ENCODE measurements at places on chromosomes 7 and 10.

DNA sequence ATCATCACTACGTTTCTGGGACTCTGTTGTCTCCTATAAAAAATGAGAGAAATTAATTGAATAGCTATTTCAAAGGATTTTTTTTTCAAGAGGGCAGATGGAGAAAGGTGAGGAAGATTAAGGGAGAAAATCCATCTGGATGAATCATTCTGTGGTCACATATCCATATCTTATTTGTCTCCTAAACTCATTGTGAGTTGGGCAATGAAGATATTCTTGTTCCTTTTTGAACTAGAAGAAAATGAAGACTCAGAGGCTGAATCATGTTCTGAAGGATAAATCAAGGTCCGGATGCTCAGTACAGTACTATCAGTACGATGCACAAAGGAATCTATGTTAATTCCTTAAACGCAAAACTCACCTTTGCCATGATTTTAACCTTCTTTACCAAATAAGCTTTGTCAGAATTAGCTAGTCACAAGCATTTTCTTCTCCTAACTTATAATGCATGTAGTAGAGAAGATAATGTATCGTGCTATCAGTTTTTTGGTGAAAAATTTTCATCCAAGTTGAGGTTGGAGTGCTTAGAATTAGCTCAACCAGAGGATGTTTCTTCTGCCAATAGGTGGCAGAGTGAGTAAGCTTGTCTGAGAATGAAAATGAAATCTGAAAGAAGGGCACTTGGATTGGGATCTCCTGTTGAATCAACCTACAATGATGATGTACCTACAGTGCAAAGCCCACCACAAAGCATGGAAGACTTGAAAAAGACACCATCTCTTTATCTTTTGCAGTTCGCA is 446.9 kb downstream of the KIF20B start:
- no peak for DNase-seq

DNA sequence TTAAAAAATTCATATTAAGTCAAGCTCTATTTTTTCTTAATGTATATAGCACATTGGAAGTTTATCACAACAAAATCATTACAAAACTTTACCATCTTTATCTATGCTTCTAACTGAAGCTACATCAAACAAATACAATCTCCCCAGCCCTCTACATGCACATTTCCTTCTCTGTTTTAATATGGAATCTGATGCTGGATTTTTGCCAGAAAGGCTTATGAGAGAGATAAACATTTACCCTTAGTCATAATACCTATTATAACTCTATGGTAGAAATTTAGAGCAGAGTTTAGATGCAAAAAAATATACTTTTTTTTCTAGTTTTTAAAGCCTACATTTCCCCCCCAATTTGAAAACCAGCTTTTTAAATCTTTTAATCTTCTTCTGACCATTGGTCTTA is 1198.6 kb downstream of the GATA3 start:
- DNase-seq: no peak

DNA sequence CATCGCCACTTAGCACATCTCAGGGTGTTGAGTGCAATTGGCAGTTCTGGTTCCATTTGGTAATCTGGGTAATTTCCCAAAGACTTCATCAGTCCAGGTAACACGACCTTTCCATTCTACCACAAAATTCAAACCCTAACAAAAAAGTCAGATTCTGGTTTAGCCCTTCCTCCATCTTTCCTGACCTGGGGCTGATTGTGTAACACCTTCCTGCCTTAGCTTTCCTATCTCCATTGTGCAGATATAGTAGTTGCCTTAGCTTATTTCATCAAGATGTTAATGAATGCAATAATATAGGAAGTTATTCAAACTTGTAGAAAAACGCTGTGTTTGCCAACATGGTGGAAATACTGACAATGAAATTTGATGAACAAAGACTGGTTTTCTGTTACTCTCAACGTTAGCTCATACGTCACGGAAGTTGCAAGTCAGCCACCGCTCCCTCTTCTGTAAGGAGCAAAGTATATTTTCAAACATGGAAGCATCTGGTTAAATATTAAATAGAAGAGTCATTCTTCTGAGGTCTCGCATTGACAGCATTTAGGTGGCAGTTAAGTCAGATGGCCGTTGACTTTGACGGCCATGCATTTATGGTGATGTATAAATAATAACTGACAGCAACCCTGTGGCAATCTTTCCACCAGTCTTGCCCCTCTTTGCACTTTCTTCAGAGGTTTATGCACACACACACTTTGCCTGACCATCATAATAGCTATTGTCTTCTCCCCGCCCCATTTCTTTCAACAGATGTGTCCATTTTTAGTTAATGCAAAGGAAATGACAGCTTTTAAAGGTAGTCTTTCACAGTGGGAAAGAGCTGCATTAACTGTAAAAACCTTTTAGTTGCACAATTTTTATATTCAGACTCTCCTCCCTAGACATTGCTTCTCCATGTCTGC is 205.1 kb upstream of the BMPER start:
- DNase-seq: no peak

DNA sequence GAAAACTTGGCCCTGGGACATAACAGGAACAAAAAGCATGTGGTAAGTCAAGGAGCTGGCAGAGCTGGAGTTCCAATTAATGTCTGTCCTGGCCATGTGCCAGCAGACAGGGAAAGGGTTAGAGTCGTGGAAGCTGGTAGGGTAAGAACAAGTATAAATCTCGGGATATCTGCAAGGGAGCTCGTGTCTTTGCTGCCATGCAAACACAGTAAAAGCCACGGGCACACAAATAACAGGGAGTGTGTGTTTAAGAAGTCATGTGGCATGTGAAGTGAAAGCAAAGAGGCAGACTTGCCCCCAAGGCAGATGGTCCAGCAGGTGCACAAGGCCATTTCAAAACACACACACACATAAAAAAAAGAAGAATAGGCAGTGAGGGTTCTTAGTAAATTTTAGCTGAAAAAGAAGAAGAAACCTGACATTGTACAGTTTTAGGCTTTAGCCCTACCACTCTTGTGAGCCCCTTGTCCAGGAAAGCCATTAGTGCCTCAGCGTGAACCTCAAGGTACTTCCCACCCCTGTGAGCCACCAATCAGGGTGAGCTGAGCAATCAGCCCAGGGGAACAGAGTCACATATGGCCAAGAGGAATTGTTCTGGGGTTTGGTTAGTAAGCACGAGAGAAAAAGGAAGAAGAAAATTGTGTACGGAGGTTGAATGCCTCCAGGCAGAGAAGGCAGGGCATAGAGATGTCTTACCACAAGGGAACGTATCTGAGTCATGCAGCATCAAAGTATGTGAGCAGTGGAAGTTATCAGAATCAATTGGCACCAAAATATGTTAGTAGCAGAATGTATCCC is 32.8 kb upstream of the ARHGAP12 start:
- DNase-seq: no peak

- peak; percentile 2 for DNase-seq
Observed at GRCh38 chr7:31633894-31634494, 53.0 kb upstream of the PPP1R17 start.

DNA sequence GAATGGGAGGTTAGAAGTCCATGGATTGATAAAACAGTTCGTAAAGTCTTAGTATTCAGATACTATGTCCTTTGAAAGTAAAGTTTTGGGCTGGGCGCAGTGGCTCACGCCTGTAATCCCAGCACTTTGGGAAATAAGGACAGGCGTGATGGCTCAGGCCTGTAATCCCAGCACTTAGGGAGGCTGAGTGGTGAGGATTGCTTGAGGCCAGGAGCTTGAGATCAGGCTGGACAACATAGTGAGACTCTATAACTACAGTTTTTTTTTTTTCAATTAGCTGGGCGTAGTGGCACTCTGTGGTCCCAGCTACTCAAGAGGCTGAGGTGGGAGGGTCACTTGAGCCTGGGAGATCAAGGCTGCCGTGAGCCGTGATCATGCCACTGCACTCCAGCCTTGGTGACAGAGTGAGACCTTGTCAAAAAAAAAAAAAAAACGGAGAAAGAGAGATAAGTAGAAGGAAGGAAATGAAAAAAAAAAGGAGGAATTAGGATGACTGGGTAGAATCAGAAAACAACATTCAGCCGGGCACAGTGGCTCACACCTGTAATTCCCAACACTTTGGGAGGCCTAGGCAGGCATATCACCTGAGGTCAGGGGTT is 25.7 kb upstream of the AGFG2 start:
- no peak for DNase-seq

GRCh38 chr7:71343892-71344291 is 211.9 kb downstream of the GALNT17 start:
- DNase-seq: no peak

- peak; percentile 31 for DNase-seq
Observed at GRCh38 chr7:124784879-124785818, 19.6 kb upstream of the GPR37 start.

GRCh38 chr7:150428671-150429451 is 21.6 kb upstream of the GIMAP8 start:
- peak; percentile 46 for DNase-seq

DNA sequence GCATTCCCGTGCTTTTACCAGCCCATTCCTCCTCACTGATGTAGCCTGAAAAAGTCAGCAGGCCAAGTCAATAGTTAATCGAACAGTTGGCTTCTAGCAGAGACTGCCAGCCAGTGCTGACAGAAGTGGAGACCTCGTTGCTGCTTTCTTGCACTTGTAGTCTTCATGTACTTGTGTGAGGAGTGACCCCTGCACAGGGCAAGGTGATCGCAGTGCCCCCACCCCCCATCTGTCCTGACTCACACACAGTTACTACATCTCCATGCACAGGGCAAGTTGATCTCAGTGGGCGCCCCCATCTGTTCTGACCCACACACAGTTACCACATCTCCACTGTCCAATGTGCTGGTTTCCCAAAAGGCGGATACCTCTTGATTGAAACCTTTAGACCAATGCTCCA is 34.2 kb downstream of the C10orf71 start:
- no peak for DNase-seq

GRCh38 chr10:101063548-101064414 is 2.0 kb downstream of the KAZALD1 start:
- no peak for DNase-seq

All from smooth muscle cell of the brain vasculature (primary cell).